Dermis microvascular lymphatic vessel endothelial cell (primary cell): ENCODE measurements at places on chromosomes 6 and 20. TPM values are rescaled to one million over a fixed set of nuclear protein-coding genes. Genes with fewer than 3 reads are reported as not detected.

The LY6G6C gene
- not detected in 2 replicates for total RNA-seq

The PACRG gene
- under 0.01 TPM in 2 replicates for total RNA-seq

The PRSS35 gene
- not detected in 2 replicates for total RNA-seq

The FOXQ1 gene
- total RNA-seq = not detected in 2 replicates

The POPDC3 gene
- total RNA-seq = 0.25 and 0.39 TPM in 2 replicates

The PDCD2 gene
- total RNA-seq = 47.9 and 59.8 TPM in 2 replicates

DNA sequence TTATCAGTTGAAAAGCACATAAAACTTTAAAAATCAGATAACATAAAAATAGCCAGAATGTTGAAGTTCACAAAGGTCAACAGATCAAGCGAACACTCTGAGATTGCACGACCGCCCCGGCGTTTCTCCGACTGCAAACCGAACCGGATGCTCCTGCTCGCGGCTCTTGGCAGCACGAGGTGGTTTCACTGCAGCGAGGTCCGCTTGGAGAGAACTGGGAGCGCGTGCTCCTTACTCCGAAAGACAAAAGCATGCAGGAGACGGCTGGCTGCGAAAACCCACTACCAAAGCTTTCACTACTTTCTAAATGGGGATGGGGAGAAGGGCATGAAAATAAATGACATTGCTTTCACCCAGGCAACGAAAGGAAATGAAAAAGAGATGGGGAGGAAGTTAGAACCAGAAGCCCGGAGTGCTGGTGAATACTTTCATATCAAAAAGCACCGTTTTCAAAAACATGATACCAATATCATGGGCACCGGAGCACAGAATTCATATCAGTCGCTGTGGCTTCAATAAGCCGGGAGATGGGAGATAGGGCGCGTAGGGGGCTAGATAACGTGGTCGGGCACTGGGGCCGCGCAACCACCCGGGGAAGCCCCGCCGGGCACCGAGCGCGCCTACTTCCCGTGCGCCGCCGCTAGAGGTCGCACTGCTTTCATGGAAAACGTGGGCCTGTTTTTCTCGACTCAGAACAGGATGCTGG, 8.3 kb upstream of the ANKRD60 start:
- peak; percentile 29 for DNase-seq

- no peak for DNase-seq
Observed at GRCh38 chr6:37693079-37693478, 4.6 kb downstream of the MDGA1 start.

- no peak for DNase-seq
Observed at GRCh38 chr6:65191471-65191870, 515.6 kb downstream of the EYS start.

GRCh38 chr6:154558513-154558912, 48.0 kb upstream of the CNKSR3 start:
- DNase-seq = no peak

DNA sequence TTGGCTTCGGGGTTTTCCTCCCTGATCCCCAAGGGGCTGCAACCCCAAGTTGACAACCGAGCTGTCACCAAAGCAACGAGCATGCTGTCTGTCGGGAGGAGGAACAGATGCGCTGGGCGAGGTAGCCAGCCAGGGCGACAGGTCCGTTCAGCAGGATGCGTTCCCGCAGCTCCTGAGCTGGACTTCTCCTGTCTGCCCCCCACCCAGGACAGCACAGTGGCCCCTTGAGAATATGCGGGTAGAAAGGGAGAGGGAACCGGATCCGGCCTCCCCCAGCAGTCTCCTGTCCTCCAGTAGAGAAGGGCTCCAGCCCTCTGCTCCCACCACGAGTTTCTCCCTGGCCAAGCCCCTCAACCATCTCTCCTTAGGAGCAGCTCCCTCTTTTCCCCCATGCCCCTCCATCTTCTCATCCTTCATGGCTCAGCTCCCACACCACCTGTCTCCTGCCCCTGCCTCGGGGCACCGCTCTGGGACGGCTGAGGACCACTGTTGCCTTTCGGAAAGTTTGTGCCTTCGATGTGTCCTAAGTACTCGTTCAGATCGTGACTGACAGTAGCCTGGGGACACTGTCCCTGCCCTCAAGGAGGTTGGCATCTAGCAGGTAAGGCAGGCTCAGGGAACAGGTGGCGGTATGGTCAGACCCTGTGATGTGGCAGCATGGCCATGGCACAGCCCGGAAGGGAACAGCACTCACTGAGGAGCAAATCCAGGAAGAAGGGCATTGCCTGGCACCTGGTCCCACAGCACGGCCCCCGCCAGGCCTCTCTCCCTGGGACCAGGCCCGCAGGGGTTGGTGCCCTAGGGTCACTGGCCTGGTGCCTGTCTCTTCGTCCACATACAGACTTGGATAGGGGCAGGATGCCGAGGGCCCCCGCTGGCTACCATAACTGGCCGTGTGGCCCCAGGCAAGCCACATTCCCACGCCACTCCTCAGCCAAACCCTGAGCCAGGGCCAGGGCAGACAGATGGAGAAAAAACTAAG, 96.3 kb downstream of the ASXL1 start:
- no peak for DNase-seq

DNA sequence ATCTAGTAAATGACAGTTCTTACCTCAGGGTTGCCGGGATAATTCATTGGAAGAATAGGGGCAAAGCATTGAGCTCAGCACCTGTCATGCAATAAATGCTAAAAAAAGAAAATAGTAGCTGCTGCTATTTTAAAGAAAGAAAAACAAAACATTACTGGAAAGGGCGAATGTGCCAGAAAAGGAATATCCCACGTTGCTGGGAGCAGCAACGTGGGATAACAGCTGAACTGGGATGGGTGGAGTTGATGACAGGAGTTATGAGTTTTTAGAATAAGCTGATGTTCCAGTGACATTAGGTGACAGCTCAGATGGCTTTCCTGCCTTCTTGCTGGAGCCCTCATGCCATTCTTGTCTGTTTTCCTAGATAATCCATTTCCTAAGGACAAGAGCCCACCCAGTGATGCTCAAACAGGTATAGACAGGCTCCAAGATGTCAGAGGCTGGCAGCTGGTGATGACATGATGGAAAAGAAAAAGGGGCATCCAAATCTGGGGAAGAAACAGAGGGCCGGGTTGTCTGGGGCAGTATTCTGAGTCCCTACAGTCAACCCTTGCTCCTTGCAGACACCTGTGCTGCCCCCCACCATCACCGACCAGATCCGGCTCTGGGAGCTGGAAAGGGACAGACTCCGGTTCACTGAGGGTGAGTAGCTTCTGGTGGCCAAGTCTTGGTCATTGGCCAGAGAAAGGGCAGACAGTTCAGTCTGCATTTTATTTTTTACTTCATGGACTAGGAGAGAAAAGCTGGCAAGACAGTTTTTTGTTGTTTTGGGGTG, 1.1 kb upstream of the VARS2 start:
- DNase-seq = no peak

DNA sequence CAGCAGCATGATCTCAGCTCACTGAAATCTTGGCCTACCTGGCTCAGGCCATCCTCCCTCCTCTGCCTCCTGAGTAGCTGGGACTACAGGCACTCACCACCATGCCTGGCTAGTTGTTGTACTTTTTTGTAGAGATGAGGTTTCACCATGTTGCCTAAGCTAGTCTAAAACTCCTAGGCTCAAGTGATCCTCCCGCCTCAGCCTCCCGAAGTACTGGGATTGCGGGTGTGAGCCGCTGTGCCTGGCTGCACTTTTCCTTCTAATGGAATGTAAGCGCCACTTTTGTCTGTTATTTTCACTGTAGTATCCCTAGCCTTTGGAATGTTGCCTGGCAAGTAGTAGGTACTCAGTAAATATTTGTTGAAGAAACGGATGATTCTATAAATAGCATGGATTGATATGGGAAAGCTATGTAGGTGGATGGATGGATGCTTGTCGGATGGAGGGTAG, 10.4 kb upstream of the TRIB3 start:
- DNase-seq = peak; percentile 21

DNA sequence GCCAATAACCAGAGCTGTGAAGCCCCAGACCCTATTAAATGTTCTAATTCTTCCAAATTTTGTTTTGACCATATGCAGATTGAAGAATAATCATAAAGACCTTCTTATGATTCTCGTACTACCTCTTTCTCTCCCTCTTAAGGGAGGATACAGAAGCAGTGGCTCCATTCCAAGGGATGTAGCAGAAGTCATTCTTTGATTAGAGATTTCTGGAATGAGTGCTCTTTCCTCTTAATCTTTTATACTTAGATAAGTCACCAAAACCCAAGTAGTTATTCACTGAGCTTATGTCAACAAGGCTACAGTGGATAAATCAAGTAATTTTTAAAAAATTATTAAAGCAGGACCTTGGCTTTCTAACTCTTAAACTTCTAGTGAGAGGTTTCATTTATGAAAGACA, 266.0 kb upstream of the STXBP5 start:
- DNase-seq = no peak

DNA sequence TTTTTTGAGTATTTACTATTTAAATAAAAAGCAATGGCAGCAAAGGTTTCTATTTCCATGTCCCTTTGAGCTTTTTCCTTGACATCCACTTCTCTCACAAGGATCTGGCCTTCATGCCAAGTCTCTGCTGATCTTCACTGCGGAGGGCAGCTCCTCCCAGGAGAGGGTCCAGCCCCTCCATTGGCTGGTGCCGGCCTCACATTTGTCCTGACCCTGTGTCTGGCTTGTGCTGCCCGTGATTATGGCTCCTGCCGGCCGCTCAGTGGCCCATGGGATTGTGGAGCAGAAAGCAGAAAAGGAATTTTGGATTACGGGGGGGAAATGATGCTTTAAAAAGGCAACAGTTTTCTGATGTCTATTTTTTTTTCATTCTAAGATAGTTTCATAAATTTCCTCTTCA, 31.2 kb upstream of the PDE7B start:
- no peak for DNase-seq

GRCh38 chr20:37449276-37449675, 71.8 kb upstream of the NNAT start:
- DNase-seq = no peak

GRCh38 chr6:5181510-5182317, 79.0 kb downstream of the LYRM4 start:
- DNase-seq = no peak

DNA sequence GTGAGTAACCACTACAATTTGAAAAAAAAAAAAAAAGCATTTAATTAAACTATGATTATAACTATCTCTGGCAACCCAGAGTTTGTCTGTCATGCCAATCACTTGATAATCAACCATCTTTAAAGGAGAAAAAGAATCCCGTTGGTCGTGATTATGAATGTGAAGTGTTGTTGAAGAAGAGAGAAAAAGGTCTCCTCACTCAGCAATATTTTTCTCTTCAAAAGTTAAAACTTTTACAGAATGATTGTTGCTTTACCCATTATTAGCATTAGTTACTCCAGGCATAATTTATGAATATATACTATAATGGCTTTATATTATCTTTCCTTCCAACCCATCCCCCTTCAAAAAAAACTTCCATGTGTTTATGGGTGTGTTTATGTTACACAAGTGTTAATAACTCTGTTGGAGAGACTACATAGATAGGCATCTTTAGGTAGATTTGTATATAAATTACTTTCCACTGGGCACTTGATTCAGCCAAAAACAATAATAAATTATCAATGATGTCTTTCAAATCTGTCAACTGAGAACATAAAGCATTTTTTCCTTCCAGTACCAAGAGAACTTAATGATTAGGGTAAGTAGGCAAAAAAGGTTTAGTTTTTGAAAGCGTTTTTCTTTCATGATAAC, 5.1 kb downstream of the BMP5 start:
- no peak for DNase-seq

GRCh38 chr20:47753576-47754387, 31.5 kb downstream of the SULF2 start:
- DNase-seq = no peak
